ENCODE measurements at places on chromosomes 3 and 15.
A peak's percentile ranks its signal among the peaks of the same experiment; 100 is the strongest.

DNA sequence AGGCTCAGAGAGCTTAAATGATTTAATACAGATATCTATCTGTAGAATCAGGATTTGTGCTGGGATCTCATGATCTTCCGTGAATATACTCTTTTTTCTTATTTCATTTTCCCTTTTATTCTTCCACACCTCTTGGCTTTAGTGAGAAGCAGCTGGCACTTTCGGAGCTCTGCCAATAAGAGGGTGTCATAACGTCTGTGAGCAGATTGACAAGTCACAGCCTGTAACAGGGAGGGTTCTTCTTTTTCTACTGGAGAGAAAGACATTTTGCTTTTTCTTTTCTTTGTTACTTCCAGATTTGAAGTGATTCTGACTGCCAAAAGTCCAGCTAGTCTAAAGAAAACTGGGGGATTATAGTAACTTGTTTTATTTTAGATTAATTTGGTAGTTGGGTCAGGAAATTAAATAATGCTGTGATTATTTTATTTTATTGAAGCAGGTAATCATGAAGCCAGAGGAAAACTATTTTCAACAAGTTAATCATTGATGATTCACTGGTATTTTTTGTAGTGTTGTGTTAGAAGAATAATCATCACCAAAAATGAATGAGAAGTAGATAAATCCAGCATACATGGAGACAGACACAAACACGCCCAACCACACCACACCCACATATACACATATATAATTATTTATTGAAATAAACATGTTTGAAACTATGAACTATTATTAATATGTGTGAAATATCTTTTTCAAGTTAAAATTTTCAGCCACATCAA, 69.8 kb downstream of the TNFAIP8L3 start:
- DNase-seq, result no peak

- no peak for DNase-seq
These were observed 59.7 kb downstream of the GRIP2 start for GRCh38 chr3:14480207-14481017.

DNA sequence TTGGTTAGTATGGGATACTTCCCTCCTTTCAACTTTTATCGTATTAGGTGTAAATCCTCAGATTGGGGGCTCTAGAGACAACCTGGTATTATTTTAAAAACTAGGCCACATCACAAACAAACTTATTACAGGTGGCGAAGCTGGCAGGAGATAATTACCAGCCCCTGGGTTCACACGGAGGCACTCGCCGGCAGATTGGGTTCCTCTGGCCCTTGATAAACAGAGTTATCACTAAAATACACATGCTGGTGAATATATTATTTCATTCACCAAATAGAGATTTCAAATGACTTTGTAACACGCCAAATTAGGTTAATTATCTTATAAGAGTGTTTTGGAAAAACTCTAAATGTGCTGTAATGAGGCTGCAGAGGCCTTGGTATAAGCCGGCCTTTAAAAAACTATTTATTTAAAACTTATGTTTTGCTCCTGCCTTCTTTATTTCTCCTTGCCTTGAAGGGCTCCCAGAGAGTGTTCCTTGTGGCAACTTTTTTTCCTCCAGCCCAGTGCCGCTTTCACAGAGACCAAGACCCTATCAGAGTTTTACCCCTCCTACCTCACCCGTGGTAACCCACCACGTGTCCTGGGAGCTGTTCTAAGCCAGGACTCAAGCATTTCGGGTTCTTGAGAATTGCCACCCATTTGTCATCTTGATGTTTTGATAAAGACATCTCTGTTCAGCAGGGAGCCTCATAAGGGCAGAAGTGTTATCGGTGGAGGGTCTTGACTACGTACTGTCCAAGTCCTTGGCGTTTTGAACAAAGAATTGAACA, 468.6 kb upstream of the CFAP20DC start:
- no peak for DNase-seq

DNA sequence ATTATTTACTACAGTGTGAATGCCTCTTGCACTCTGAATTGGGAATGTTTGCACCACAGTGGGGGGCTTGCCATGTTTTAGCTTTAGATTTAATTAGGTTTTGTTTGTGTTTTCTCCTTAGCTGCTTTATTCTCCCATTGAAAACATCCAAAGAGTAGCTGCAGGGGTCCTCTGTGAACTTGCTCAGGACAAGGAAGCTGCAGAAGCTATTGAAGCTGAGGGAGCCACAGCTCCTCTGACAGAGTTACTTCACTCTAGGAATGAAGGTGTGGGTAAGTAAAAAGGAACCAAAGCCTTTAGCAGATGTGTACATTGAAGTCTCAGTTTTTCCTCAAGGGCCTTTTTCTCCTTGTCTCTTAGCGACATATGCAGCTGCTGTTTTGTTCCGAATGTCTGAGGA, 36.9 kb downstream of the CTNNB1 start:
- DNase-seq, result no peak

DNA sequence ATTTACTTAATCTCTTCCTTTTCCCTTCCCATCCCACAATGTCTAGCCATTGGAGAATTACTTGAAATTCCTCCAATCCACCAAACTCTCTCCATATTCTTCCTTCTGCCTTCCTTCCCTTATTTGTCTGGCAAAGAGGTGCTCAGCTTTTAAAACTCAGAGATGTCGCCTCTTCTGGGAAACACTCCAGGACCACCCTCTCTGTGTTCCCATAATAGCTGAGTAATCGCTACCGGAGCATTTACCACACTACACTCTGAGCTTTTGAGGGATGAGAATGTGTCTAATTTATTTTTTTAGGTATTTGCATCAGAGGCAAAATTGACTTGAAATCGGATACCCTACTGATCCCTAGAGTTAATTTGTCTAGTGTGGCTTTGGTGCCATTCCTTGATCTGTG, 245.7 kb upstream of the TPRG1 start:
- DNase-seq, result no peak

DNA sequence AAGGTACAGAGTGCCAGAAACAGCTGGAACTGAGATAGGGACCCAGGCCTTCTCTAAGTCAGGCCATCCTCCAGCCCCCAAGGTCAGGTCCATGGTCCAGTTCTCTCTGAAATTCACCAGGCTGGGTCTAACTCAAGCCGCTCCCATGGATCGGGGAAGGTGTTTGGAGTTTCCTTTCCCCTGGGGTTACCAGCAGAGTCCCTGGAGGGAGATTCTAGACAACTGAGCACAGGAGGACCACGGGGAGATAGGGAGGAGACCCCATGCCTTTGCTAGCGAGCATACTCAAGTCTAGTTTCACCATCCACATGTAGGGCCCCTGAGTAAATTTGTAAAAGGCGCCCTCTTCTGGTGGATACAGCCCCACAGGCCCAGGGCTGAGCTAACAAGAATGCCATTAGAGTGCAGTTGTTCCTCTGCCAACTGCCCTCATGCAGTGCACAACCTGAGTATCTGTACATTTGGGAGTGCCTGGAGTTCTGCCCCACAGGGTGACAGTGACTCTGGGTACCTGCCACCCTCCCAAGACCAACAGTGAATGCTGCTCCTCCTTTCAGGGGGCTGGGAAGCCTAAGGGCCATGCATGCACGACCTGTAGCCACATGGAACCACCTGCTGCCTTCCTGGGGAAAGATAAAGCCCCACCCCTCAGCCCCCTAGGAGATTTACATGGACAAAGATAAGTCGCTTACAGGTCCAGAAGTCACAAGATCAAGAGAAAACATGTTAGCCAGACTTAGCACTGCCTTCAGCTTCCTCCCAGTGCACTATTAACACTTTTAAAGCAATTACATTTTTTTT, 89.0 kb downstream of the IQSEC1 start:
- peak; percentile 49 for DNase-seq

- no peak for DNase-seq
These were observed 63.9 kb downstream of the TIPARP start for GRCh38 chr3:156738251-156738650.

DNA sequence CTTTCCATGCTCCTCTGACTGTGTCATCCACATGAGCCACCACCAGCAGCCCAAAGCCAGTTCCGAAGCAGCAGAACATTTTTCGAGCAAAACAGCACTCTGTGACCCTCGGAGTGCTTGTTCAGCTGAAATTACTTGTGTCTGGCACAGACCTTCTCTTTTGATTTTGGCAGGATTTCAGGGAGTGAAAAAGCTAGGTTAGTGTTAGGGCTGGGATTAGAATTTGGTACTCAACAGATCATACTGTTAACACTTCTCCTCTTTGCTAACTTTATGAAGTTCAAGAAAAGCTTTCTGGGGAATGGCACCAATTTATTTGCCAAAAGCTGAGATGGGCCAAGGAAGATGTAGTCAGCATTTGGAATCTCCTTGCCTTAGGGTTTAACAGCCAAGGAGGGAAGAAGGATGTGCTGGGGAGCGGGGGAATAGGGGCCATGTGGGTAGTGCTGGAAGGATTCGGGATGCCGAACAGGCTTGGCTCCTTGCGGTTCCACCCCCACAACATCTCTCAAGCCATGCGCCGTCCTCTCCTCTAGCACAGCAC, 55.1 kb upstream of the TRA2B start:
- DNase-seq, result no peak

- DNase-seq, result peak; percentile 39
These were observed 613 bp downstream of the ATP1B3 start for GRCh38 chr3:141876891-141877621.

DNA sequence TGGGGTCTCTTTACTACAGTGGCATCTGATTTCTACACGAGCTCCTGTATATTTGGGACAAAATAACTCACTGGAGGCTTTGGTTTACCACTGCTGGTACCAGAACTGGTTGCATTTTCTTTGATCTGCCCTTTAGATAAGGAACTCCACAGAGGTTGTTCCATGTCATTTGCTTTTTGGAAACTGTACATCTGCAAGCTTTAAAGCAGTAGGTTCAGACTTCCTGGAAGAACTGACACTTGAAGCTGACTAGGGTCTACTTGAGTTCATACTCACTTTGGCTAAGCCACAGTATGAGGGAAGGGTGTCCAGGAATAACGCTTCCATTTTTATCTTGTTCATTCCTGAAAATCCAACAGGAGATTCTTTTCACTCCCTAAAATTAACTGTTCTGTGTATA, 86.4 kb downstream of the WWTR1 start:
- DNase-seq, result no peak

- DNase-seq, result peak; percentile 55
These were observed 2.5 kb upstream of the INAFM2 start for GRCh38 chr15:40320931-40321371.

GRCh38 chr15:56077081-56077480, 83.7 kb upstream of the NEDD4 start:
- DNase-seq, result no peak

GRCh38 chr3:130395916-130396315, 50.4 kb downstream of the COL6A5 start:
- DNase-seq, result no peak
